ENCODE measurements at places on chromosomes 5 and 9. TPM values are rescaled to one million over a fixed set of nuclear protein-coding genes. Genes with fewer than 3 reads are reported as not detected.

GRCh38 chr5:111074244-111074643 is 2.7 kb downstream of the TSLP start:
- DNase-seq = no peak

DNA sequence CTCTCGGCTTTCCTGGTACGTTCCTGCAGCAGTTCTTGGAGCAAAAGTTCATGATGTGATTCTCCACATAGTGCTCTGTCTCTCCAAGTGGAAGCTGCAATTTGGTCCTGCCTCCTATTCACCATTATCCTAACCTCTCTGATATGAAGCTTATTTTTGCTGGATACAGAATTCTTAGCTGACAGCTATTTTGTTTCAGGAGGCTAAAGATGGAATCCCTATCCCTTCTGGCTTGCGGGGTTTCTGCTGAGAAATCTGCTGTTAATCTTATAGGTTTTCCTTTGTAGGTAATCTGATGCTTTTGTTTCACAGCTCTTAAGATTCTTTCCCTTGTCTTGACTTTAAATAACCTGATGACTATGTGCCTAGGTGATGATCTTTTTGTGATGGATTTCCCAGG is 181.6 kb upstream of the VLDLR start:
- no peak for DNase-seq

- DNase-seq = no peak
Observed at GRCh38 chr5:171588790-171589189, 169.3 kb downstream of the FGF18 start.

- no peak for DNase-seq
Observed at GRCh38 chr5:107990881-107991810, 320.4 kb upstream of the EFNA5 start.

DNA sequence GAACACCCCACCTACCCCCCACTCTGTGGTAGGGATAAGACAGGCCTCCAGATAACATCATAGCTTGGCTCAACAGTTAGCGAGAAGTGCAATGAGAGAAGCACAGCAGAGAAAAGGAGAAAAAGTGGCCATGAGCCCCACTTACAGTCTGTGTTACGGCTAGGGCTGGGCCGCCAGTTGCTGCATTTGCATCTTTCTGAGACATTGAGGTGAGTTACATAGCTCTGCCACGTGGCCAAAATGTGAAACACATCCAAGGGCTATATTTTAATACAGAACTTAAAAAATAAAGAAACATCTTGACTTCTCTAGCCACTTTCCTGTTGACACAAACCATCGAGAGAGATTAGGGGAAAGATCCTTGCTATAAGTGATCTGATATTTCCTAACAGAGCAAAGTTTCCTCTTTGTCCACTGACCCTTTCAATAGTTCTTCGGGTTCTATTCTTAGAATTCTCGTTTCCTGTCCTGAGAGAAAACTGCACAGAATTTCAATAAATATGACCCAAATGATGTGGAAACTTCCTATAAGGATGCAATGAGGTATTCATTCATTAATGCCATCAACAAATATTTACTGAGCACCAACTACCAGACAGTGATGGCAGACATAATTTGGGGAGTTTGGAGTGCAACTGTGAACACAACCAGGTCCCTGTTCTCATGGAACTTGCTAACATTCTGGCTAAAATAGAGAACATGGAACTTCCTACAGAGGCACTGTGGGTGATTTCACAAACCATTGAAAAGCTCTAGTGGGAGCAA is 3.2 kb upstream of the TLE4 start:
- no peak for DNase-seq

DNA sequence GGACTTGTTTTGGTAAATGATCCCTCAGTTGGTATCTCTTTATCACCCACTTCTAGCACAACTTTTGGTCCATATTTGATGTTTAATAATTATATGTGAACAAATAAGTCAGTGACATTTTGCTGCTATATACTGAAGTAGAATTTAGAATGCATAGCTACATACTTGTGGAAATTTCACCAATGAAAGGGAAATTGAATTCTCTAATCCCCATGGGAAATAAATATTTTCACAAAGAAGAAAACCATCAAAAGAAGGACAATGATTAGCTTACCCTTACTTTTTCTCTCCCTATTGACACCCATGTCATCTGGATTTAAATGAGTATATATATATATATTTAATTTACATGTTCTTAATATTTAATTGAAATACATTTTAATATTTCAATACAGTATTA is 94.3 kb upstream of the DAB2 start:
- DNase-seq = no peak

DNA sequence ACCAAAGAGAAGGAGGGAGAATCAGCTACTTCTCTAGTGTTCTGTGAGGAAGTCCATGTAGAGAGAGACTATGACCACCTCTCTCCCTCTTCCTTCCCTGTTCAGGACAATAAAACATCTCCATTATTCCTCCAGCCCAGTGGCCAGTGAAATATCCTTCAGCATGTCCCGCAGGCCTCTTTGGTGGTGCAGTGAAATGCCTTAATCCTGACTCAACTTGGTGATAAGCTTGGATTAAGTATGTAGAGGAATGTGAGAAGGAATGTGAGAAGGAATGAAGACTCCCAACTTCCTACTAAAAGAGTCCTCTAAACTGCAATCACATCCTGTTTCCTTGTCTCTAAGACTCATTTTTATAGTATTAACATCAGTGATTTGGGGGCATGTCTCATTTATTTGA is 167.3 kb downstream of the TRPM3 start:
- no peak for DNase-seq

DNA sequence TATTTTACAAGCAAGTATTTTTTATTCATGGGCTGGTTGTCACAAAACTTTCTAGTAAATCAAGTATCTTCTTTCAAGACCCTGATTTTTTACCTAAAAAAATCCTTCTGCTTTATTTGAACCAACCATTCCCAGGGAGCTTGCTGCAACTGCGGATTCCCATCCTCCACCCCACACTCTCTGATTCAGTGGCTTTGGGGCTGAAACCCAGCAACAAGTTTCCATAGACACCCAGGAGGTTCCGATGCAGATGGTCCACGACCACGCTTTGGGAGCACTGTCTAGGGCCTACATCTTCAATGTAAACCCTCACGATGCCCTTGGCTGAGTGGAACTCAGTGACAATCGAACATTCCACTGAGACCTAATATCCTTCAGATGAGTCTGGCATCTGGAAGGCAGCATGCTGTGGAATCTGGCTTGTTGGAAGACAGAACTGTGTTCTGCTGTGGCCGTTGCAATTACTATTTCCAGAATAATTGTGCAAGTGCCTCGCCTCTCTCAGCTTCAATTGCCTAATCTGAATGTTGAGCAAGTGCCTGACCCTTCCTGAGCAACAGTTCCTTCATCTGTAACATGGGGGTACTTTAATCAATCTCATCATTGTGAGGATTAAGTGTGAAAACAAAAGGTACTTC is 105.1 kb downstream of the INSYN2B start:
- DNase-seq = no peak

DNA sequence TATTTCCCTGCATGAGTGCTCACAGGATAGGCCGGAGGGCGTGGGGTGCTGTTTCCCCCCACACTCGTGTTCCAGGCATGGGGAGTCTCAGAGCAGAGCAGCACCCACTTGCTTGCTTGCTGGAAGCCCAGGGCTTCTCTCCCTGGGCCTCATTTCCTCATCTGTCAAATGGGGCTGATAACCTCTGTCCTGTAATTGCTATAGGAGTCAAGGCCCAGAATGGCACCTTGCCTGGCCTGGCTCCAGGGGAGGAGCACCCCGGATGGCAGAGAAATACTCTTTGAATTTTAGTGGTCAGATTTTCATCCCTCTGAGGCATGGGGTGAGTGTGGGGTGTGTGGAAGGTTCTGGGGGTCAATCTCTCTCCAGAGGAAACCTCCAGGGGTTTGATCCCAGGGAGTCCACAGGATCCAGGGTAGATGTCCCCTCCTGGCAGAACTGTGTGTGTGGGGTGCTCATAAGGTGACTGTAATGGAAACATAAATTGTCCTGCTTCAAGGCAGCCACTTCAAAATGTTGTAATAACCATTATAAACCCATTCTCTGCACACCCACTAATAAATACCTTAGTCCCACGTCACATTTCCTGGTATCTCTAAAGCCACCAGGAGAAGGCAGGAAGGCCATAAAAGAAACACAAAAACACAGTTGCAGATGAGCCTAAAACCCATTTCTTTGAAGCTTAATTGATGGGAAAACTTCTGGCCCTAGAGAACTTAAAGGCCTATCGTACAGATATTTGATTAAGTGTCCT is 272.2 kb downstream of the FSTL4 start:
- DNase-seq = no peak

GRCh38 chr9:115204904-115205453 is 87.0 kb upstream of the TNC start:
- DNase-seq = no peak

- no peak for DNase-seq
Observed at GRCh38 chr5:5481206-5481605, 58.7 kb downstream of the ICE1 start.

DNA sequence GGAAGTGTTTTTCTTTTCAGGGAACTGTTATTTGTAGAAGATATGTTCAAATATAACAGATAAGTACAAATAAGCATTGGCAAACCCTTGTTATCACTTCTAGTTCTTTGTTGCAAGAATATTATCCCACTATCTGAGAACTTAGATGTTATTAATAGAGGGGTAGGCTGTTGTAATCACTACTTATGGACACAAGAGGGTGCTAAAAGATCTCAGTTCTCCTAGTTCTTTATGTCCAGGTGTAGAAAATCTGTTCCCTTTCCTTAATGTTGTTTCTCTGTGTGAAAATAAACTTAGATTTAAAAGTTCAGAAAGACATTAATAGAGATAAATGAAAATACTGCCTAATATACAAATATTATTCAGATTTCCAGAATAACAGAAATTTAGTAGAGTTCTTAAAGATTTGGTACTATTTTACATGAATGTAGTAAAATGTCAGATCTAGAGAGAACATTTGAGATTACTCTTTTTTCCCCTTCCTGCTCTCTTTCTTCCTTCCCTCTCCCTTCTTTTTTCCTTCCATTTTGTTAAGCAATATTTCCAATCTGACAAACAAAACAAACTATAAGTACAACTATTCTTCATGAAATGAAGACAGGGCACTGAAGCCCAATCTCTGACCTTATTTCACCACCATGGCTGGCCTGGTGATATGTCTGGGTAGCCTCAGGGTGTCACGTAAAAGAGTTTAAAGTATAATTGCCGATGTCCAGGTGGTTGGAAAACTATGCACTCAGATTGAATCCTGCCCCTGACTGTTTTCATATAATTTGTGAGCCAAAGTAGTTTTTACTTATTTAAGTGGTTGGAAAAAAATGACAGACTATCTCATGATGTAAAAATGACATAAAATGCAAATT is 43.6 kb upstream of the C5orf46 start:
- DNase-seq = no peak

DNA sequence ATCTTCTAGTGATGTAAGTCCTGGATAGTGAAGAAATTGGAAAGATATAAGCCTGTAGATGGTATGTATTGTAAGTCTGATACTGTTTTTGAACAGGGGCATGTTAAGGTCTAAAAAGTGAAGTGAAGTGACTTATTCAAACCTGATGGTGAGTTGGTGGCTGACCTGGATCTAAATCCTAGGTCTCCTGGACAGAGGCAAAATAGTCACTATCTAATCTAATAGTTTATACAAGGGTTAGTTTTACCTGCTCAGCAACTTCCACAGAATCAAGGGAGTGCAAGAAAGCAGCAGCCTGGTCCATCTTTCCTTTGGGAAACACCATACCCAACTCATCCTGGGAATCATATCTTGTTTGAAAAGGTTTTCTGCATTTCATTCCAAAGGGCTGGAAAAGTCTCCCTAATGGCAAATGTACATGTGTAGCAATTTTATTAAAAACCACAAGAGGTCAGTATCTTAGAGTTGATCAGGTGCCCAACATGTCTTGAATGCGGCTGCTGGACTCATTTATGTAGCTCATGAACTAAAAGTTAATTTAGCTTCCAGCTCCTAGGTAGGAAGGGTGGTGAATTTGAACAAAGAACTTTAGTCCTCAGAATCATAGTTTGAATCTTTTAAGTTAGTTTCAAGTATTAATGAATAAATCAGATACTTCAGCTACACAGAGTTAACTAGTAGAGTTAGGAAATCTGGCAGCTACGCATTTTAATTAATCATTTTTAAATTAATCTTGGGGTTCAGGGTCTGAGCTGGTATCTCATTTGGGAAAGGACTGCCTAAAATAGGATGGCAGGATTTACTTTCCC is 26.0 kb downstream of the SKP2 start:
- DNase-seq = no peak

- DNase-seq = no peak
Observed at GRCh38 chr5:38154615-38155204, 103.6 kb upstream of the EGFLAM start.

- DNase-seq = no peak
Observed at GRCh38 chr5:162497455-162497854, 429.9 kb downstream of the GABRG2 start.

GRCh38 chr9:136685790-136686533 is 1.3 kb downstream of the AGPAT2 start:
- no peak for DNase-seq

DNA sequence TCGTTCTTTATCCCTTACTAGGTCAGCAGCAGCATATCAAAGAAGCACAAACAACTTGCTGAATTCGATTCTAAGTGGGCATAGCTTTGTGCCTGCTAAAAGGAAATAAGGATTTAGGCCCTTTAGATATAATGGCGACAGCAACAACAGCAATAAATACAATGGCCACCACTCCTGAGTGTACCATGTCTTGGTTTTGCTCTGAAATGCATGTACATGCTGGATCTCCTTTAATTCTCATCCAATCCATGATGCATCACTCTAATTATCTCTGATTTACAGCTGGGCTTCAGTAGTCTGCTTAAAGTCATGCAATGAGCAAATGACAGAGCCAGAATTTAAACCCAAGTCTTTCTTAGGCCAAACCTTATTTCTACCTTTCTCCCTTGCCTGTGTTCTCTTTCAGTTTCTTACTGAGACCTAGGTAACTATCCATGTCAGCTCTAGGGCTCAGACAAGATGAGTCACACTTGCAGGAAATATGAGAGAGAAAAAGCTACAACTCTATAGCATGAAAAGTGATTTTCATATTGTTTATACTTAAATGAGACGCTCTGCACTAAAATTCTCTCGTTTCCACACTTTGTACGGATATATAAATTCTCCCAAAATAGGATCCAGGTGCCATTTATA is 111.8 kb downstream of the HMHB1 start:
- DNase-seq = no peak

GRCh38 chr5:111447822-111448221 is 64.5 kb downstream of the STARD4 start:
- no peak for DNase-seq

- no peak for DNase-seq
Observed at GRCh38 chr9:97384406-97385262, 27.3 kb upstream of the TDRD7 start.

HTR4 gene
- not detected for total RNA-seq

MYMK gene
- not detected for total RNA-seq

ZFP37 gene
- 1.5 TPM for total RNA-seq

PCDHGA6 gene
- 0.05 TPM for total RNA-seq

PCDHA13 gene
- not detected for total RNA-seq

C1QTNF3 gene
- total RNA-seq = 3.6 TPM

IFNK gene
- not detected for total RNA-seq
